ENCODE measurements at places on chromosomes 6 and 20.

GRCh38 chr20:50654904-50655303, 36.4 kb downstream of the RIPOR3 start:
- DNase-seq = no peak

GRCh38 chr6:160750276-160750689, 48.2 kb downstream of the PLG start:
- no peak for DNase-seq

GRCh38 chr6:21159465-21159864, 434.1 kb upstream of the SOX4 start:
- no peak for DNase-seq

DNA sequence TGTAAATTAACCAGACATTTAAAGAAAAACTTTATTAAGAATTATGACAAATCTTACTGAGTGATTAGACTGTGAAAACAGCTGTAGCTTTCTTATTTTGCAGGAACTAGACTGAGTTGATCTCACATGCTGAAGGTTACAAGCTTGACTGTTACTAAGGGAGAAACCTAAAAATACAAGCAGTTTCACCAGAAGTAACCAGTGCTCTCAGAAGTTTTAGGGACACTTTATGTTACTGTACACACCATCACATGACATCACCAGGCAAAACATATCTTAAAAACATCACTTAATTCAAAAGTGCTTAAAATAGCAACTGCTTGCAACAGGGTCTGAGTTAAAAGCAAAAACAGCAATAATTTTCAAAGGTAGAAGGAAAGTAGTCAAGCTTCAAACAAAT, 5.4 kb downstream of the FBXO30 start:
- no peak for DNase-seq

DNA sequence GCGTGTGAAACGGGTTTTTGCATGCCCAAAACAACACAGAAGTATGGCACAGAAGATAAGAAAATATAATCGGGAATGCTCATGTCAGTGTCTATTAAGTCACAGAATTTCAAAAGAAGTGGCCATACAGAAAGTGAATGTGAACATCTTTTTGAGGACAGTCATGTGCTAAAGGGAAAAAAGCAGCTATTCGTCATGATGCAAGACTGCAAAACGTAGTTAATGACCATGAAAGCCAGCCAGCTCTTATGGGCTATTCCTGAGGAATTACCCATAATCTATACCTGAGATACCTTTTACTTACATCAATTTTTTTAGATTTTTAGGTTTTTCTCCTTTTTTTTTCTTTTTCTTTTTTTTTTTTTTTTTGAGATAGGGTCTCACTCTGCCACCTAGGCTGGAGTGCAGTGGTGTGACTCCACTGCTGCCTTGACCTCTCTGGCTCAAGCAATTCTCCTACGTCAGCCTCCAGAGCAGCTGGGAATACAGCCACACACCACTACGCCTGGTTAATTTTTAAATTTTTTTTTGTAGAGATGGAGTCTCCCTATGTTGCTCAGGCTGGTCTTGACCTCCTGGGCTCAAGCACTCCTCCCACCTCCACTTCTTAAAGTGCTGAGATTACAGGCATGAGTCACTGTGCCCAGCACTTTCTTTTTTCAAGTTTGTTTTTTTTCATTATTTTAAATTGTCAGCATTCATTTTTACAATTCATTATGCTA, 18.1 kb upstream of the ZBP1 start:
- DNase-seq = no peak

DNA sequence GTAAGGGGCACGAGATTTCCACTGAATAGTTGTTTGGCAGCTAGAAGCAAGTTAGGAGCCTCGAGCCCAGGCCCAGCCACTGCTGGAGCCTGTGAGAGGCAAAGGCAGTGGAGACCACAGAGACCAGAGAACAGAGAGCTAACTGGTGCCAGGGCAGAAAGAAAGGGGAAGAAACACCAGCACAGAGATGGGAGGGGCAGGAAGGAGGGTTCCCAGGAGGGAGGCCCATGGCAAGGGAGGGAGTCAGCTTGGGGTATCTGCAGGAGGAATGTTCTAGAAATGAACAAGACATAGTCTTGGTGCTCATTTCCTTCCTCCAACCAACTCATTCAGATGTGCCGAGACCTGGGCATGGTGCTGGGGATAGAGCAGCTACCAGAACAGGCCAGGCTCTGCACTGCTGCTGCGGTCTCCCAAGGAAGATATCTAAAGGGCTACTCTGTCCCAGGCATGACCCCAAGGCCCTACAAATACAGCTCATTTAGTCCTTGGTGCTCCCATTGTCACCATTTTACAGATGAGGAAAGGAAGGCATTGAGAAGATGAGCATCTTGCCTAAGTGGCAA, 10.7 kb downstream of the ANGPT4 start:
- DNase-seq = no peak

- DNase-seq = no peak
These were observed 33.2 kb downstream of the ADA start for GRCh38 chr20:44618318-44618731.

GRCh38 chr6:878179-878578, 185.2 kb upstream of the EXOC2 start:
- no peak for DNase-seq

DNA sequence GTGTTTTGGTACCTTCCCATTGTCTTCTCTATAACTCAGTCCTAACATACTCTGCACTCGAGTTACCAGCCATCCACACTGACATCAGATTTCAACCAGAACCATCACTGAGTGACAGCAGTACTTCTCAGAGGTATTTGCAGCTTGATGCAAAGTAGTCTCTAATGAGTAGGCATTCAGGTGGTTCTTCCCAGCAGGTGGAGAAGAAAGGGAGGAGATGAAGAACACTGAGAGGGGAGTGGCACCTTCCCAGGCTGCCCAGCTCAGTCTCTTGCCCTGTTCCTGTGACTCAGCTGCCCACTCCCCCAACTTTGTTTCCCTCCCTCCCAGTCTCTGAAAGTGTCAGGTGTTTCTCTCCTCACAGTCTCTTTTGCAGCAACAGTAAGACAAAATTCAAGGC, 38.7 kb upstream of the SMIM28 start:
- no peak for DNase-seq

GRCh38 chr6:40735121-40735520, 148.0 kb upstream of the LRFN2 start:
- DNase-seq = no peak

DNA sequence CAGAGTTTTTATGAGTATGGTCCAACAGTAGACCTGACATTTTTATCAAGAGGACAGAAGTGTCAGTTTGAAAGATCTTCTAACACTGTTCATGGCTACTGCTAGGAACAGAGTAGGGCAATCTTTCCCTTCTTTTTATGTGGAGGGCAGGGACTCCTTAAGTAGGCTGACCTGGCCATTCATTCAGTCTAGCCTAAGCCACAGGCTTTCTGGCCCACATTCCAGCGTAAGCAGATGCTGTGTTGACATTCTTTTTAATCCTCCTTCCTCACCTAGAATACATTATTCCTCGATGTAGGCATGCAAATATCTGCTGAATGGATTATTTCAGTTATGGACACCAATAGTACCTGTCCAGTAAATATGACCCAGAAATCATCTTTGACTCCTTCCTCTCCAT, 188.3 kb downstream of the ATXN1 start:
- DNase-seq = no peak

GRCh38 chr6:16681260-16681873, 79.9 kb downstream of the ATXN1 start:
- DNase-seq = no peak

DNA sequence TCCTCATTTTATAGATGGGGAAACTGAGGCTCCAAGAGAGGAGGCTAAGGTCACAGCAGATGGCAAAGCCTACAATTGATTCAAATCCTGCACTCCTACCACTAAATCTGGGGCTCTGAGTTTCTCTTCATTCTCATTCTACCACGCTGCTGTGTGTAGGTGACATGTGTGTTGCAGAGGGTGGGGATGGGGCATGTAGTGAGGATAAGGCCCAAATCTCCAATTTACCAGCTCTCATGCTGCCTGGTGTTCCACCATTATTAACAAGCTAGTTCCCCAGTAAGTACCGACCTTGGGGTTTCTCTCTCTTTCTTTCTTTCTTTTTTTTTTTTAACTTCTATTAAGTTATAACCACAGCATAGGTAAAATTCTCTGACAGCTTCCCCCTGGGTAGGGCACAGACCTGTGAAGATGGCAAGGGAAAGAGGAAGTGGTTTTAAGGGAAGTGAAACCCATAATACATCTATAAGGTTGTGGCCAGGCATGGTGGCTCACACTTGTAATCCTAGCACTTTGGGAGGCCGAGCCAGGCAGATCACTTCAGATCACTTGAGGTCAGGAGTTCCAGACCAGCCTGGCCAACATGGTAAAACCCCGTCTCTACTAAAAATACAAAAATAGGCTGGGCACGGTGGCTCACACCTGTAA, 13.0 kb upstream of the MATN4 start:
- no peak for DNase-seq

GRCh38 chr6:116568821-116569755, 2.2 kb upstream of the RWDD1 start:
- no peak for DNase-seq

All from stimulated activated CD8-positive, alpha-beta memory T cell treated with anti-CD3 and anti-CD28 coated beads, Interleukin-15, amount 100 ng/mL, for 24 hours (primary cell).